GM23248 (cell line): ENCODE measurements at places on chromosomes 7 and 10. TPM values are rescaled to one million over a fixed set of nuclear protein-coding genes. Genes with fewer than 3 reads are reported as not detected.

Gene MYL10
- not detected in 2 replicates for total RNA-seq

Gene DUSP5
- 17.8 and 18.0 TPM in 2 replicates for total RNA-seq

Gene ZNF239
- total RNA-seq, result 6.2 and 6.3 TPM in 2 replicates

Gene ADARB2
- not detected in 2 replicates for total RNA-seq

Gene IL6
- 15.3 and 18.7 TPM in 2 replicates for total RNA-seq

Gene ATOH7
- not detected in 2 replicates for total RNA-seq

Gene TWIST1
- 45.7 and 47.8 TPM in 2 replicates for total RNA-seq

Gene FZD8
- total RNA-seq, result 22.3 and 25.5 TPM in 2 replicates

GRCh38 chr7:30791114-30791513, 19.9 kb downstream of the MINDY4 start:
- no peak overlapping the region for H3K4me3 ChIP-seq
- peaks cover 29% of the 10 kb centered on the region for H3K4me1 ChIP-seq
- no peak overlapping the region for H3K27ac ChIP-seq

GRCh38 chr7:158355456-158356065, 232.1 kb downstream of the PTPRN2 start:
- no peaks in the 10 kb centered on the region for H3K36me3 ChIP-seq
- H3K4me3 ChIP-seq, result no peak overlapping the region
- no peaks in the 10 kb centered on the region for H3K4me1 ChIP-seq
- peak; percentile 24 for DNase-seq
- no peaks in the 10 kb centered on the region for H3K27me3 ChIP-seq

- no peak overlapping the region for H3K4me3 ChIP-seq
- DNase-seq, result no peak
- H3K4me1 ChIP-seq, result no peaks in the 10 kb centered on the region
- H3K27ac ChIP-seq, result no peak overlapping the region
- H3K27me3 ChIP-seq, result peaks cover 60% of the 10 kb centered on the region
- H3K36me3 ChIP-seq, result no peaks in the 10 kb centered on the region
Observed at GRCh38 chr7:30732606-30733005, 19.3 kb upstream of the INMT start.

DNA sequence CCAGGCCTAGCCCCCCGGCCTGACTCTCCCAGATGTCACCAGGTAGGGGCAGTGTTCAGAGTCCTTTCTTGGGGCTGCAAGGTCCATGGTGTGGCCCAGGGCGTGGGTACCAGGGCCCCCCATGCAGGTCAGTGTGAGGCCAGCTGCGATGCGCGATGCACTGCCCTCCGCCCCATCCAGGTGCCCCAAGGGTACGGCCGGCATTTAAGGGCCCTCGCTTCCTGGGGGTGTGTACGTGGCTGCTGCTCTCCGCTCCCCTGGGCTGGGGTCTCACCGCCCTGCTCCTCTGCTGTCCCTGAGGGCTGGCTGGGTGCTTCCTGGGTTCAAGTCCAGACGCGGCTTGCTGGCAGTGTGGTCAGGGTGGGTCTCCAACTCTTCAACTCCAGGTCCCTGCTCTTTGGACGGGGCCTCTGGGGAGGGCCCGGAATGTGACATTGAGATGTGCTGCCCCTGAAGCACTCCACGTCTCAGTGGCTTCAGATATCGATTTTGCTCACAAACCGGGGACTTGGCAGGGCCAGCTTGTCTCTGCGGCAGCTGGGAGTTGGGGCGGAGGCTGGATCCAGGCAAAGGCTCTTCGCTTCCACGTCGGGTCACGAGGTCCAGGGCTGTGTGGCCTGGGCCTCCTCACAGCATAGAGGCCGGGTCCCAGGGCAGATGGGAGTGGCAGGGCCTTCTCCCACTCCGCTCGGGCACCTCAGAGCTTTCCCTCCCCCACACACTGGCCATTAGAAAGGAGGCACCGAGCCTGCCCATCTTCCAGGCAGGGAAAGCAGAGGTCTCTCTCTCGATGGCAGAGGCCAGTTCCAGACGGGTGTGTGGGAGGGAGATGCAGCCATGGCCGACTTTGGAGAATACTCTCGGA, 93.2 kb downstream of the UNCX start:
- no peak for DNase-seq
- H3K36me3 ChIP-seq, result no peaks in the 10 kb centered on the region
- H3K27me3 ChIP-seq, result peaks cover 27% of the 10 kb centered on the region
- no peak overlapping the region for H3K4me3 ChIP-seq
- H3K27ac ChIP-seq, result no peak overlapping the region

DNA sequence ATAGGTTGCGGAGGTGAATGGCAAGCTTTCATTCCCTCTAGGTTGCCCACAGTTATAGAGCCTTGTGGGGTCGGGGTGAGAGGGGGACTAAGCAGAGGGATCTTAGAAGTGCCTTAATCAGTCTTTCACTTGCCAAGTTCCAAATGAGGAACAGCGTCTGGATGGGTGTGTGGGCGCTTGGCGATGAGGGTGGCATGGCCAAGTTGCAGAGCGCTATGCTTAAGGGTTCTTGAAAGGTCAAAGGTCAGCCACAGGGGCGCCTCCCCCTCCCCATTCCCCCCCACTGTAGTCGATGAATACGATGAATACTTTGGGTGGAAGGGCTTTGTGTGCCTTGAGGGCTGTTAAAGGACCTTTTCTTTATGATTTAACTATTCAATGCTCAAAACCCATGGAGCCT, 185.0 kb downstream of the TCF7L2 start:
- H3K27ac ChIP-seq, result no peak overlapping the region
- H3K36me3 ChIP-seq, result no peaks in the 10 kb centered on the region
- H3K27me3 ChIP-seq, result no peaks in the 10 kb centered on the region
- peaks cover 38% of the 10 kb centered on the region for H3K4me1 ChIP-seq

GRCh38 chr7:24728503-24729364, 28.5 kb downstream of the GSDME start:
- no peak overlapping the region for H3K4me3 ChIP-seq
- no peaks in the 10 kb centered on the region for H3K27me3 ChIP-seq
- peak; percentile 65 for DNase-seq
- H3K27ac ChIP-seq, result peak overlapping the region; percentile 38
- H3K4me1 ChIP-seq, result peaks cover 23% of the 10 kb centered on the region

DNA sequence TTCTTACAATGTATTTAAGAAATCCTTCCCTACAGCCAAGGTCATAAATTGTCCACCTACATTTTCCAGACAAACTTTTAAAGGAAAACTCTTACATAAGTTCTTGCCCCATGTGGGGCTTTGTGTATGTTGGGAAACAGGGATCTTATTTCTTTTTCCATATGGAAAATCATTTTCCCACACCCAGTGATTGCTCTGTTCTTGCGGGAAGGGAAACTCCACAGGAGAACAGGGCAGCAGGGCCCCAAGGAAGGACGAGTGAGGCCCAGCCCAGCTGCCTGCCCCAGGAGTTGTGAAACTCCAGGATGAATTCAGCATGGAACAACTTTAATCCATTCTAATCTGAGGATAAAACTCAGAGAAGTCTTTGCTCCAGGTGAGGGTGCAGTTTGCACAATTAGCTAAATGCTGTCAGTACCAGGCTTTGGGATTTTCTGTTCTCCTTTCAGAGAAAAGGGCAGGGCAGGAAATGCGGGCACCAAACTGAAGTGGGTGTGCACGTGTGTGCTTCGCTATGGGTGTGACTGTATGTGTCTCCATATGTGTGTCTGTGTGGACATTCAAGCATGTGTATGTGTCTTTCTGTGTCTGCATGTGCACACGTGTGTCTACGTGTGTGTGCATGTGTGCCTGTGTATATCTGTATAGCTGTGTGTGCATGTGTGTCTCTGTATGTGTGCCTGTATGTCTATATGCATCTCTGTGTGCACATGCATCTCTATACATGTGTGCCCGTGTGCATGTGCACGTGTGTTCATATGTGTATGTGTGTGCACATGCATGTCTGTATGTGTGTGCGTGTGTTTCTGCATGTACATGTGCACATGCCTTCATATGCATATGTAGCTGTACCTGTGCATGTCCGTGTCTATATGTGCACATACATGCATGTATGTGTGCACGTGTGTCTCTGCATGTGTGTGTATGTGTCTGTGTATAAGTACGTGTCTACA, 102.0 kb upstream of the FAM20C start:
- H3K27me3 ChIP-seq, result no peaks in the 10 kb centered on the region
- H3K27ac ChIP-seq, result peak overlapping the region; percentile 86
- H3K36me3 ChIP-seq, result no peaks in the 10 kb centered on the region

DNA sequence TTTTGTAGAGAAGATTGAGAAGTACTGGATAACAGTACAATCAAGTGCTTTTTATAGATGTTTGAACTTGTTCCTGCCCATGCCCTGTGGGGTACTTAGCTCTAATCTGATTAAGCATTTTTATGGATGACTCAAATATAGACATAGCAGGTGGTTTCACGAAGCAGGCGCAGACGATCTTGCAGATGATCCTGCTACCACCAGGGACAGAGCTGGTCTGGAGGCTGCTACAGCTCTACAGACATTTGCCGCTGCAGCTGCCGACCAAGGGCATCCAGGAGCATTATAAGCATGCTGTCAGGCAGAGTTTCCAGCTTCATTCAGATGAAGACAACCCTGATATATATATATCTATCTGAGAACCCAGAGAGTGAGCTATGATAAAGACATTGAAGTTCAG, 650.4 kb downstream of the NXPH1 start:
- H3K36me3 ChIP-seq, result no peaks in the 10 kb centered on the region
- no peaks in the 10 kb centered on the region for H3K4me1 ChIP-seq
- no peaks in the 10 kb centered on the region for H3K27me3 ChIP-seq
- no peak for DNase-seq
- no peak overlapping the region for H3K27ac ChIP-seq

DNA sequence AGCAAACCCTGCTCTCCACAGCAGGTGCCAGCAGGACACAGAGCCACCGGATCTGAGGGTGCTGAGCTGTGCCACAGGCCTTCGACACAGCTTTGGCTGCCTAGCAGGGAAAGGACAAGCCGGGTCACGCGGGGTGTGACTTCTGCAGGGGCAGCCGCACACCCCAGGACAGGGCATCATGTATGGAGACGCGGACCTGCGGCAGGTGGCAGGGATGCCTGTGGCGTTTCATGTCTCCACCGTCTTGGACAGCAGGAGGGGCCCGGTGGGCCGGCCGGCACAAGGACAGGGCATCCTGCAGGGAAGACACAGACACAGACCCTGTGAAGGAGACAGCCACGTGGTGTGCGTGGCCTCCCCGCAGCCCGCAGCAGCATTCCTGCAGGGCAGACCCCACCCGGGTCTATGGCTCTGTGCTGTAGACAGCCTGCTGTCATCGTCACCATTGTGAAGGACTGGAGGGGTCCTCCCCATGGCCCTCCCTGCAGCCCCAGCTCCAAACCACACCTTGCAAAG, 109.2 kb downstream of the PDGFA start:
- no peaks in the 10 kb centered on the region for H3K36me3 ChIP-seq
- no peak overlapping the region for H3K4me3 ChIP-seq
- H3K27ac ChIP-seq, result no peak overlapping the region

- no peak for DNase-seq
- H3K4me3 ChIP-seq, result no peak overlapping the region
- no peaks in the 10 kb centered on the region for H3K27me3 ChIP-seq
- no peaks in the 10 kb centered on the region for H3K4me1 ChIP-seq
- no peaks in the 10 kb centered on the region for H3K36me3 ChIP-seq
Observed at GRCh38 chr10:65413001-65413400, 1512.8 kb upstream of the LRRTM3 start.

DNA sequence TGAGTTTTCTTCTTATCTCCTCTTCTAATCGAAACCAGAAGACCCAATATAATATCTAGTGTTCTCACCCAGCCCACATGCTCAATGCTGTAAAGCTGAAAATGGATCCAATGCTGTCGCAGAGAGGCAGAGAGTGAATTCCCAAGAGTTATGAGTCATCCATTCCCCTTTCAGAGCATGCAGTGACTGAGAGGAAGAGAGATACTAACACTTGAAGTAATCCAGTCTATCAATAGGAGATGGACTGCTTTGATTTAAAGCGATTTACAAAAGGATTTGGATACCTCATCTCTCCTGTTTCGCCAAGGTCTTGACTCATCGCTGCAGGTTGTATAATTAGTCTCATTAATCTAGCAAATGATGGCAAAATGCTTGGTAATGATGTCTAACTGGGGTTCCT, 41.5 kb upstream of the PRKCQ start:
- 0 out of 2 replicates have a peak, but pooled peaks cover 7% of the 10 kb centered on the region for H3K27me3 ChIP-seq
- no peaks in the 10 kb centered on the region for H3K36me3 ChIP-seq
- no peaks in the 10 kb centered on the region for H3K4me1 ChIP-seq
- no peak overlapping the region for H3K27ac ChIP-seq

DNA sequence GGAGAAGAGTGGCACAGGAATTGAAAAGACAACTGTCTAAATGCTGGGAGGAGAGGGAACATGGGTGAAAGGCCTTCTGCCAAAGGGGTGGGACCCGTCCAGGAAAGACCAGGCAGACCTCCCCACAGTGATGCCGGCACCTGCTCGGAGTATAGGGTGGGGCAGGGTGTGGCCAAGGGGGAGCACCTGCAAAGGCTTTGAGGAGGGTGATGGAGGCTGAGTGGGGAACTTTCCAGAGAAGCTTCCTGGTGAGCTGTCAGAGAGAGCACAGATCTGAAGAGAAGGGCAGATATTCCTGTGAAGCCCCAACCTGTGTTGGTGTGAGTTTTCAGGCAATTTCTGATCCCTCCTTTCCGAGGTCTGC, 263.4 kb upstream of the GRB10 start:
- no peak for DNase-seq
- no peak overlapping the region for H3K4me3 ChIP-seq
- H3K4me1 ChIP-seq, result no peaks in the 10 kb centered on the region

DNA sequence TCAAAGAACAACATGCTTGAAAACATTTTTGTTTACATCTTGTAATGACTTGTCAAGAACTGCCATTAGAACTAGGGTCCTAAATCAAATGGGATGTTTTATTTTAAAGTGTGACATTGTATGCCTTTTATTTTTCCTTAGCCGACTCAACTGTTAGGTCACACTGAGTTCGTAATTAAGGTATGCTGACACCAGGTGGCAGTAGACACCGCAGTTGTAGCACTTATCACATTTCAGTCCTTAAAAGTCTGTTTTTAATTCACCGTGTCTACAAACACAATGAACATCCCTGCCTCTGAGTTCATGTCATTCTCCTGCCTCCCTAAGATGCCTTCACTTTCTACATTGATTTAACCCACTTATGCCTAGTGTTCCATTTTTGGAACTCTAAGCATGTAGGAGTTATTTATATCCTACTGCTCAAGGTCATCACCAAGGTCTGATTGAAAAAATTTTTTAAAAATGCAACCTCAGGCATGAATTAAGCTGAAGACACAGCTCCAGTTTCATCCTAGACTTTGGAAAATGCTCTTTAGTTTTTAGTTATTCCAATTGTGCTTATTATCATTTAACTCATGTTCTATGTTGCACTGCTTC, 186.1 kb downstream of the BMPER start:
- peaks cover 14% of the 10 kb centered on the region for H3K4me1 ChIP-seq
- H3K27ac ChIP-seq, result no peak overlapping the region
- peak; percentile 70 for DNase-seq
- no peaks in the 10 kb centered on the region for H3K27me3 ChIP-seq

DNA sequence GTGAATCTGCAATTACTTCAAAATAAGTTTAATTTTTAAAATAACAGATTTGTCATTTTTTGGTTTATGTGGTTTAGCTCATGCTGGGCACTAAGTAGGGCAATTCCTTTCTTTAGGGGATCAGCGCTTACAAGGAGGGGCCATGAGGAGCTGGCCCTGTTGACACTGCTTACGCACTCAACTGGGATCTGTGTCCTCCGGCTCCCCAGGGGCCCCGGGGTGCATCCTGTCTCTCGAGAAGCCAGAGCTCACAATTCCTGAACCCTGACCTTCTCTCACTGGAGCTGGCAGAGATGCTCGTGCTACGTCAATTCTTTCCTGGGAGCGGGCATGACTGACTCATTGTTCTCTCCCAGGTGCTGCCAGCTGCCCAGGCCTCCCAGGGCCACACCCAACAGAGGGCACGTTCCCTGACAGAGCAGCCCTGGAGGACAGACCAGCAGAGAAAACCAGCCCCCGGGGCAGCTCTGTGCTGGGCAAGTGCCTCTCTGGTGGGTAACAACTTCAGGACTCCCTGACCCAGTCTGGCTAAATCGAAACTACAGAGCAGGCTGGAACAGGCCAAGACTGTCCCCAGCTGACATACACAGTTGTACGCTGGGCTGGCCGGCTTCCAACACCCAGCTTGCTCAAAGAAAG, 36.8 kb downstream of the CTBP2 start:
- H3K4me3 ChIP-seq, result 0 out of 2 replicates have a peak overlapping the region, but pooled peaks have one; percentile 4
- H3K27ac ChIP-seq, result peak overlapping the region; percentile 60
- peaks cover 11% of the 10 kb centered on the region; the same call in 1 of the 2 replicates for H3K4me1 ChIP-seq
